ENCODE measurements at places on chromosomes 2 and 18. TPM values are rescaled to one million over a fixed set of nuclear protein-coding genes. Genes with fewer than 3 reads are reported as not detected.

DNA sequence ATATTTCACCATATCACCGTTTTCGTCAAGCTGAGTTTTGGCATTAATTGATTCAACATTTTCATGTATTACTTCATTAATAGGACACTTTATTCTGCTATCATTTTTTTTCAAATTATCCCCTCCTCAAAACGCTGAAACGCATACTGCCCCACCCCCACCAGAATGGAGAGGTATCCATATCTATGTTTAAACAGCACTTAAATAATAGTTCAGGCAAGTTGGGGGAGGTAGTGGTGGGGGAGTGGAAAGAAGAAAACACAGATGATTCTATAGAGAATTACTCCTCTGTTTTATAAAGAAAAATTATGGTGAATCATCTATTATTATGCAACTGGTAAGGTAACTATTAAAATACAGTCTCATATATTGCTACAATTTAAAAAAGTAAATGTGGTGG, 314.4 kb upstream of the ZEB2 start:
- DNase-seq: no peak

GRCh38 chr2:170408461-170409163, 230.7 kb downstream of the MYO3B start:
- DNase-seq: no peak

DNA sequence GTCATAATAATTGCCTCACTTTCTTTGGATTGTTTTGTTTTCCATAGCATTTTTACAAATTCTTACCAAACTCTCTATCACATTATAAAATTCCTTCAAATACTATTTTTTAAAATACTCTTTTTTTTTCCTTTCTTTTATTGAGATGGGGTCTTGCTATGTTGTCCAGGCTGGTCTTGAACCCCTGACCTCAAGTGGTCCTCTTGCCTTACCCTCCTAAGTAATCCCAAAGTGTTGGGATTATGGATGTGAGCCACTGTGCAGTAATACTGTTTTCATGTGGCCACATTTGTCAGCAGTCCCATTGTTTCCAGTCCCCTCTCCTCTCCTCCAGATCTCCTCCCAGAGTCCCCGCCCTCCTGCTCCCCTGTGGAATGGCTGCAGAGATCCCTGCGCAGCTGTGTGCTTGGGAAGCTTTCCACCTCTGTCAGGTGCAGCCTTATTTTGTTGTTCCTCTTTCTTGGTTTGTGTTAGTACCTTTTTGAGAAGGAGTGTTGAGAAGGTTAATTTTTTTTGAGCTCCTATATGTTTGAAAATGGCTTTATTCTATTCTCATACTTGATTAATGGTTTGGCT, 227.3 kb downstream of the LOXHD1 start:
- DNase-seq: no peak

GRCh38 chr2:236010920-236011685, 157.1 kb downstream of the GBX2 start:
- DNase-seq: no peak

GRCh38 chr2:176584333-176584732, 315.1 kb downstream of the MTX2 start:
- DNase-seq: no peak

DNA sequence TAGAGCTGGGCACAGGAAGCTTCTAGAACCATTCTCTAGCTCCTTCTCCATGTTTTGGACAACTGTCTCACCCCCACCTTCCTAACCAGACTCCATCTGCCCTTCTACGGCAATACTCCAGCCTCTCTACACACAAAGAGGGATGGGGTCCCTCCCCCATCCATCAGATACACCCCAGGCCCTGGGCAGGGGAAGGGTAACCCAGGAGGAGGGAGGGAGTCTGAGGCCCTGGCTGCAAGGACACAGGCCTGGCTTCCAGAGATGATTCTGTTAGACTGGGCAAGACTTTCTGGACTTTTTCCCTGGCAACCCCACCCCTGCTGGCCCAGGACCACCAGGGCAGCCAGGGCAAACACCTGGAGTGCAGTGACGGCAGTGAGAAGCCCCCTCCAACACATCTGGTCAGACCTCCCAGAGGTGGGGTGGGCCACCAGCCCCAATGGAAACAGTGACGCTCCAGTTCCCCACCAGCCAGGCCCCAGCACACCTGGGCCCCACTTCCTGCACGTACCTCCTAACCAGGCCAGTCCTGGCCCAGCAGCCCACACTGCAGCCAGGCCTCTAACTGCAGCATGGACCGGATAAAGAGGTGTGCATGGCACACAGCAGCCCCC, 6.5 kb downstream of the CYP26B1 start:
- no peak for DNase-seq

GRCh38 chr2:43184339-43184895, 42.0 kb downstream of the ZFP36L2 start:
- peak; percentile 77 for DNase-seq

GRCh38 chr2:236376566-236377244, 112.5 kb upstream of the ASB18 start:
- no peak for DNase-seq

DNA sequence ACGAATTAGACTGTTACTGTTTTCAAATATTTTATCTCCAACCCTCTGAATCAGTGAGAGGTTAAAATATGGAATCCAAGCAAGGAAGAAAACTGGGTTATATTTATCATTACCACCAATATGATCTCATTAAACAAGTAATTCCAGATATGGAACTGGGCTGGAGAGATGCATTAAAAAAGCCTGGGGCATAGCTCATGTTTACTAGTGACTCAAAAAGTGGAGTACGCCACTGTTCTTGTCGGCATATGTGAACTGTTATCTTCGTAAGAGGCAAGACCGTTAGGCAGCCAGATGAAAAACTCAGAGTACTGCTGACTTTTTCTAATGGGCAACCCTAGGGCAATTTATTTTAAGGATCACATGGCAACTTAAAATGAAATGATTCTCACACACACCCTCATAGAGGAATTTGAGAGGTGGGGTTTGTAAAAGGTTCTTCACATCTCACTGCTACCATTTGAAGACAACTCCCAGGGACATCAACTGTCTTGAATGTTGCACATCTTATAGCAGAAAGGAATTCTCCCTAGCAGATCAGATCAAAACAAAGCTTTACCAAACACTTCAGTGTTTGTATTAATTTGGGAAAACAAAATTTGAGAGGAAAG, 105.2 kb upstream of the TFCP2L1 start:
- no peak for DNase-seq

GRCh38 chr2:48888066-48888465, 132.5 kb upstream of the LHCGR start:
- no peak for DNase-seq

GRCh38 chr2:168997118-168997521, 34.0 kb downstream of the ABCB11 start:
- no peak for DNase-seq

- DNase-seq: no peak
Measured at GRCh38 chr2:58137856-58138255, 91.2 kb downstream of the VRK2 start.

GRCh38 chr2:102606353-102606752, 13.0 kb upstream of the SLC9A2 start:
- no peak for DNase-seq

DNA sequence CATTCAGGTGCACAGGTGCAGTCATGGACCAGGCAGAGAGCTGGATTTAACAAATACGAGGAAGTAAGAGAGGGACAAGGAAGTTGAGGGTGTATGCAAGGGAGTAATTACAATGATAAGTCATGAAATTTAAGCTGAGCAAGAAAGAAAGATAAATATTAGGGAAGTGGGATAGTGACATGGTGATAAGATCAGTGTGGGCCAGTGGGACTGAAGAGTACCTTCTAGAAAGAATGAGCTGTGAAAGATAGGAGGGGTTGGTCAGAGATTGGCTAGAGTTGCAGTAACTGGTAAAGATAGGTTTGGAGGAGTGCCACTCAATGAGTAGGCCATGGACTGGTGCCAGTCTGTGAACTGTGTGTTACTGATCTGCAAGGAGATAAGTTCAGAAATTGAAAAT, 200.8 kb upstream of the SIX3 start:
- no peak for DNase-seq

- DNase-seq: no peak
Measured at GRCh38 chr2:174585146-174585545, 12.5 kb downstream of the WIPF1 start.

Gene NAPG
- polyA plus RNA-seq: 14.6 TPM

Gene GPBAR1
- 0.32 TPM for polyA plus RNA-seq

Gene CYBRD1
- polyA plus RNA-seq: 1.6 TPM

Gene GPR35
- 0.71 TPM for polyA plus RNA-seq

Gene TRIM54
- polyA plus RNA-seq: not detected

Gene HRH4
- polyA plus RNA-seq: 2.2 TPM

Gene CD8A
- polyA plus RNA-seq: 1.1 TPM

Data from CD4-positive, alpha-beta memory T cell (primary cell).